ENCODE measurements at places on chromosomes 1 and 21.

GRCh38 chr1:81950591-81951244 is 150.0 kb downstream of the ADGRL2 start:
- no peak for DNase-seq

DNA sequence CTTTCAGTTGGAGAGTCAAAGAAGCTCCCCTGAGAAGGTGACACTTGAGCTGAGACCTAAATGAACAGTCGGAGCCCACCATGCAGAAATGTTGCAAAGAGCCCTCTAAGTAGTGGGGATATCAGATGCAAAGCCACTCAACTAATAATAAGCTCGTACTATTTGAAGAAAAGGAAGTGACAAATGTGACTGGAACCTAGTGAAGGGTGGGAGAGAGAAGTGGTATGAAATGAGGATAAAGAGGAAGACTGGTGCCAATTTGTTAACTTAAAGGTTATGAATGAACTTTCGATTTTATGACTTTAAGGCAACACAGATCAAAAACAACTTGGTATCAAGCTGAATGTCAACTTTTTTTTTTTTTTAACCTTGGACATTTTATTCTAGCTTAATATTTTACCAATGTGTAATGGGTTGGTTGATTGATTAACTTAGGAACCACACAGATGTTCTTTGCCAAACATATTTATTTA is 14.7 kb downstream of the LYPLAL1 start:
- DNase-seq = no peak

DNA sequence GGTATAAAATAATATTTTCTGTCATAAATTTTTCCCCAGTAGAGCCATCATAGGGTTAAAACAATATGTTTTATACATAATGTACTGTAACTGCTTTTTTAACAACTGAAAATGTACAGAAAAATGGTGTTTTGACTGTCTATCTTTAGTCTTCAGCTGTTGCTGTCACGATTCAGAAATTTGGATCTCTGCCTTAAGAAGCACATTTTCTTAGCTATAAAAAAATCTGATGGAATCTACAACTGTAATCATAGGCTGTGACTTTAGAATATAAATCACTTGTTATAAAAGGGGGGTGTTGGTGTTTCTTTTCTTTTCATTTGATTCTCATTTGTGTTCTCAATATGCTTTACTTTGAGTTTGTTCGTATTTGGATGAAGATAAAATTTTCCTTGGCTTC is 187.5 kb downstream of the PDE4B start:
- no peak for DNase-seq

DNA sequence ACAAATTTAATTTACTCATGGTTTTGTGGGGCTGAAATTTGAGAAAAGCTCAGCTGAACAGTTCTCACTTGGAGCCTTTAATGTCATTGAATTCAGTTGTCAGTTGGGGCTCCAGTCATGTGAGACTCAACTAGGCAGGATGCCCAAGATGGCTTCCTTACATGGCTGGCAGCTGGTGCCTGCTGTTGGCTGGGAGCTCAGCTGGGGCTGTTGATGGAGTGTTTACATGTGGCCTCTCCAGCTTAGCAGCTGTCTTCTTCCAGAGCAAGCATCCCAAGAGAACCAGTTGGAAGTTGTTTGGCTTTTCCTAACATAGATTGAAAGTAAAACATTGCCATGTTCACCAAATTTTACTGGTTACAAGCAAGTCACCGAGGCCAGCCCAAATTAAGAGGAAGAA is 81.8 kb upstream of the KCNA3 start:
- peak; percentile 85 for DNase-seq

DNA sequence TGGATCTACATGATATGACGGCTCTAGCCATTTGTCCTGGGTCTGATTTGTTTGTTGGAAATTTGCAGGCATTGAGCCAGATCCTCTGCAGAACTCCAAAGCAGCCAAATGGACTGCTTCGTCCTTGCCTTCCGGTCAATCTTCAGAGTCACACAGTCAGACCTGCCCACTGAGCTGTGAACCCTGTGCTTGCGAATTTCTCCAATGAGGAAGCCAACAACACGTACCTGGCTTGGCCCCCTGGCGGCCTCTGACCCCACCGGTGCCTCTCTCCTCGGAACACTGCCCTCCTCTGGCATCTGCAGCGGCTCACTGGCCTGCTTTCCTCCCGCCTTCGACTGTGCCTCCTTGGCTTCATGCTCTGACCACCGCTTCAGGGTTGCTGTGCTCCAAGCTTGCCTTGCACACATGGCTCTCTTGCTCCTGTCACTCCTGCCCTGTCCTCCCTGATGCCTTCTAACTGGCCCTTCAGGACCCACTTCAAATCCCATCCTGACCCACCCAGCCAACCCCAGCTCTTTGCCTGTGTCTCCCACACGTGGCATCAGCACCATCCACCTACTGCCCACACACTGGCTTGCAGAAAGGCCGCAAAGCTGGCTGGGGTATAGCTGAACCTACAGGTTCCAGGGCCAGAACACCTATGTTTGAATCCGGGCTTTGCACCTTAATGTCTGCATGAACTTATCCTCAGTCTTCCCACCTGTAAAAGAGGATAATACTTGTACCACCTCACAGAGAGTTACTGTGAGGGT is 128.2 kb downstream of the KCNN3 start:
- no peak for DNase-seq

DNA sequence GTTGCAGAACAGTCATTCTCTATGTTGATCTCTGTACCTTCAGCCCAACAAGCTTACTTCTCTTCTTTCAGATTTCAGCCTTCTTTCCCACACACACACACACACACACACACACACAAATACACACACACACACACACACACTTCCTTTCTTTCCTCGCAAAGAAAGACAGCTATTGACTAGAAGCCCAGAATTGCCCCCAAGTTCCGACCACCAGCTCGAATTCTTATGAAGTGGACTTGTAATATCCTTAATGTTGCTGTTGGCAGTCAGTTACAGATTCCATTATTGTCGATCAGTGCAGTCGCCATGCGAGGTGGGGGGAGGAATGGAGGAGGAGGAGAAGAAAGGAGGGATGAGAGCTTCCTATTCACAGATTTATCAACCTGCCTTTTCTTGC is 125.5 kb downstream of the CLEC20A start:
- DNase-seq = no peak

- no peak for DNase-seq
Measured at GRCh38 chr1:67352211-67352610, 44.5 kb downstream of the IL12RB2 start.

DNA sequence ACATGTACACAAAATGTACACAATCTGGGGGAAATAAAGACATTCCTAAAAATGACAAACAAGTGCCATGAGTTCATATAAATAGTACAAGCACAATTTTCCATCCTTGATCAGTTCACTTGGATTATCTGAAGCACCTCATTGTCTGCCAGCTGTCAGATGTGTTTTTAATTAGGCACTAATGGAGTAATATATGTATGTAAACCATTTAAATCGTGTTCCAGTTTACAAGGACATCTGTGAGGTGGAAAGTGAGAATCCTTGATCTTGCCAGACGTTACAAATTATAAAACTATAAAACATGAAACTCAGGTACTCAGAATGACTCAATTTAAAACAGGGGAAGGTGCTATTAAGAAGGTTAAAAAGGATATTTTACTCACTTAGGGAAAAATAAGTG is 1312.2 kb downstream of the PLA2G4A start:
- peak; percentile 42 for DNase-seq

- DNase-seq = no peak
Measured at GRCh38 chr1:116836099-116836498, 73.6 kb upstream of the PTGFRN start.

DNA sequence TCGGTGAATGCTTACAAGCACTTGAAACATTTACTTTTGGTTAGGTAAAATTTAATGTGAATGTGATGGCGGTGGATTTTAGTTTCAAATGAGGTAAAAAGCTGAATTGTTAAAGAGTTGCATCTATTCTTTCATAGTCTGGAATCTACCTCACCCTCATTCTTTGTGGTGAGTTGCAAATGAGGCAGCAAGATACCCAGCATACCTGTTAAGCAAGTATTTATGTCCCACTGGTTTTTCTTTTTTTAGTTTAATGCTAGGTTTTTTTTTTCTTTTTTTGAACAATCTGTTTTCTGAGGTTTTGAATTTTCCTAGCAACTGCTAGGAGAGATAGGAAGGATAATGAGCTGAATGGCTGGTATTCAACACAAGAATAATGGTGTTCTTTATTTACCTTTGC is 127.9 kb upstream of the CACYBP start:
- DNase-seq = no peak

GRCh38 chr1:209926045-209926444 is 12.0 kb upstream of the SYT14 start:
- DNase-seq = peak; percentile 96

GRCh38 chr1:58786184-58786926 is 2.5 kb upstream of the JUN start:
- no peak for DNase-seq

DNA sequence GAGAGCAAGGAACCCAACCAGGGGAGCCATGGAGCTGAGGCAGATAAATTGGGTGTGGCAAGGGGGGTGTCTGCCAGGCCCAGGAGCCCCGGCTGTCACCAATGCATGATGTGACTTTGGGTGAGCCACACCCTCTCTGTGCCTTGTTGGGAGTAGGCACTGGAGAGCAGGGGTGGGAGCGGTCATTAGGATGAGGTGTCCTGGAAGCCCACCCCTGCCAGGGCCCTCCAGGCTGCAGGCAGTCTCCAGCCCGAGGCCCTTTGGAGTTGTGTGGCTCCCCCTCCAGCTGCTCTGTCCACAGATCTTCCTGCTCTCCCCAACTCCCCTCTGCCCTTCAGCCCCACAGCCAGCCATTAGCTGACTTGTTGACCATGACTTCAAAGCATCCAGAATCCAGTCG is 11.4 kb downstream of the MX2 start:
- DNase-seq = no peak

DNA sequence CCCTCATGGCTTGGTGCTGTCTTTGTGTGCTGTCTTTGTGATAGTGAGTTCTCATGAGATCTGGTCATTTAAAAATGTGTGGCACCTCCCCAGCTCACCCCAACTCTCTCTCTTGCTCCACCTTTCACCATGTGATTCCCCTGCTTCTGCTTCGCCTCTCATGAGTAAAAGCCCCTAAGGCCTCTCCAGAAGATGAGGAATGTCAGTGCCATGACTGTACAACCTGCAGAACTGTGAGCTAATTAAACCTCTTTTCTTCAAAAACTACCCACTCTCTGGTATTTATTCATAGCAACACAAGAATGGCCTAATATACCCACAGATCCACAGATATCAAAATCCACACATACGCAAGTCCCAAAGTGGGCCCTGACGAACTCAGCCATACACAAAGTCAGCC is 88.9 kb upstream of the PPP2R5A start:
- DNase-seq = no peak

DNA sequence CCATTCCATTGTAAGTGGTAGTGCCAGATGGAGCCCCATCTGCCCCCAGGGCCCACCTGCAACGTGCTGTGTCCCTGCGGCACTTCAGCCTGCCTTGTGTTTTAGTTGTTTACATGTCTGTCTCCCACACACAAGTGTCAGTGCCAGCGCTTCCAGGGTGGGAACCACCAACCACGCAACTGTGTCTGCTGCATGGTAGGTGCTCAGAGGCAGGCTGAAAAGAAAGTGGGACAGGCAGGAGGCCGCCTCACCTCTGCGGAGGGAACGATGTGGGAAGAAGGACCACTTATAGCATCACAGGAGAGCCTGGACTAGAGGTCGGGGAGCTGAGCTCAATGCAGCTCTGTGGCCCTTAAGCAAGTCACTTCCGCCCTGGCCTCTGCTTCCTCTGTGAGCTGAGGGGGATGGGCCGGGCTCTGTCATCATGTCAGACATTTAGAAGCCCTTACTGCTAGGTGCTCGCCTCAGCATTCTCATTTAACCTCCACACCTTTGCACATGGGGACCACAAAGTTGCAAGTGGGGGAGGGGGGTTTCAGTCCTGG is 17.9 kb downstream of the SLC9A1 start:
- DNase-seq = no peak

- DNase-seq = no peak
Measured at GRCh38 chr1:217885181-217885580, 254.0 kb downstream of the SPATA17 start.

DNA sequence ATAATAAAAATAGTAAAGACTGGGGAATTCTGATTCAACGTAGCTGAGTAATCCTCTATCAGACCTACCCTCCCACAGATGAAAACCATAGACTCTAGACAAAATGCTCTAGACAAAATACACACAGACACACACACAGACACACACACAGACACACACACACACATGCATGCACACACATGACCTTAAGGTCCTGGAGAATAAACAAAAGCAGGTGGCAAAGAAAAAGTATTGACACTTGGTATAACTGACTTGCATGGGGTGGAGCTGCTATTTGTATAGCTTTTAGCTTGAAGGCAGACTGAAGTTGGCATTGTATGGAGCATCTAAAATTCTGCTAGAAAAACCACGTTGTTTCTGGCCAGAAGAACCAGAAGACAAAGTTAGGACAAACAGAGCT is 29.3 kb downstream of the C1orf141 start:
- no peak for DNase-seq

- no peak for DNase-seq
Measured at GRCh38 chr1:245416781-245417180, 262.0 kb downstream of the KIF26B start.

DNA sequence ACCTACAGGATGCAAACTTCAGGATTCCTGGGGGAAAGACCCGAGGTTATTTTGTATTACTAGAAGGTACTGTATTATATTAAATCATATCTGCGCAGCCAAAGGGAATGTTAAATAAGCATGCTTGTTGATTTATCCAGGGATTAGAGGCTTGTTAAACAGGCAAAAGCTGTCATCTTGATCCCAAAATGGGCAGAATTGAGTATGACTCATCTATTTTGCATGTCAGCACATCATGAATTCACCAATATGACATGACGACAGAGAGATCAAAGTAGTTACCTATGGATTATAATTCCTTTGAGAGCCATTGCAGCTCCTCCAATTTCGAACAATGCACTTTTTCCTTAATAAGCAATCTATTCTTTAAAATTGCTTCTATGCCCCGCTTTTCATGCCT is 66.1 kb downstream of the TBX15 start:
- no peak for DNase-seq

GRCh38 chr1:25120281-25120680 is 112.0 kb downstream of the SYF2 start:
- no peak for DNase-seq

- no peak for DNase-seq
Measured at GRCh38 chr21:17189963-17190362, 322.9 kb upstream of the CXADR start.

DNA sequence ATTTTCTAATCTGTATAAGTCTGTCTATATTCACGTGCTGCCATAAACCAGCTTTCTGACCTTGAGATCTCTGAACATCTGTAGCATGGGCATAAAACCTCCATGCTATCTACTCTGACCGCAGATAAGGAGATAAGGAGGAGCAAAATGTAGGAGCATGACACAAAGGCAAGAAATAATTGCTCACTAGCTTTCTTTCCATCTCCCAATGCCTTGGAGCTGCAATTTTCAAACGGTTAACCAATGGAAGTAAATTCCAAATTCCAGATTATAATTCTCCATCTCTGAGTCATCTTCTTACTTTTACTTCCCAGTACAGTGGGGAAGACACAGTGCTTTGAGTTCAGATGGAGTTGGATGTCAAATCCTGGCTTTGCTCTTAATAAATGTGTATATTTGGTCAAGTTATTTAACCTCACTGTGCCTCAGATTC is 41.6 kb downstream of the CD58 start:
- DNase-seq = no peak

GRCh38 chr1:28326984-28327383 is 1.9 kb upstream of the MED18 start:
- DNase-seq = no peak

GRCh38 chr1:163300568-163300967 is 21.2 kb upstream of the NUF2 start:
- DNase-seq = no peak
